Foreskin melanocyte (primary cell): ENCODE measurements at places on chromosomes 1 and 21.

GRCh38 chr21:26057477-26058170 lies 112.9 kb downstream of the APP start:
- no peak for DNase-seq

DNA sequence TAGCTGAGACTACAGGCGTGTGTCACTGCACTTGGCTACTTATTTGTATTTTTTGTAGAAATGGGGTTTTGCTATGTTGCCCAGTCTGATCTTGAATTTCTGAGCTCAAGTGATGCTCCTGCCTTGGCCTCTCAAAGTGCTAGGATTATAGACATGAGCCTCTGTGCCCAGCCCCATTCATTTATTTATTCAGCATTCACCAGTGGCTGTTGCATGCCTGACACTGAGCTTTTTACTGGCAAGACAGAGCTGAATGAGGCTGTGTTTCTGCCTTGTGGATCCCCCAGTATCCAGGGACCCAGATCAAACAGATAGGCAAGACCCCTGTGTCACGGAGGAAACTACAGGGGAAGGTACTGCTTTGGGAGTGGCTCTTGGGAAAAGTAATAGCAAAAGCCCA lies 109.4 kb downstream of the DISC1 start:
- DNase-seq, result no peak

- DNase-seq, result no peak
These were observed 21.8 kb downstream of the ENAH start for GRCh38 chr1:225631021-225631663.

GRCh38 chr1:99963041-99963795 lies 6.6 kb upstream of the SLC35A3 start:
- no peak for DNase-seq

GRCh38 chr1:155969377-155969791 lies 9.0 kb downstream of the ARHGEF2 start:
- no peak for DNase-seq

DNA sequence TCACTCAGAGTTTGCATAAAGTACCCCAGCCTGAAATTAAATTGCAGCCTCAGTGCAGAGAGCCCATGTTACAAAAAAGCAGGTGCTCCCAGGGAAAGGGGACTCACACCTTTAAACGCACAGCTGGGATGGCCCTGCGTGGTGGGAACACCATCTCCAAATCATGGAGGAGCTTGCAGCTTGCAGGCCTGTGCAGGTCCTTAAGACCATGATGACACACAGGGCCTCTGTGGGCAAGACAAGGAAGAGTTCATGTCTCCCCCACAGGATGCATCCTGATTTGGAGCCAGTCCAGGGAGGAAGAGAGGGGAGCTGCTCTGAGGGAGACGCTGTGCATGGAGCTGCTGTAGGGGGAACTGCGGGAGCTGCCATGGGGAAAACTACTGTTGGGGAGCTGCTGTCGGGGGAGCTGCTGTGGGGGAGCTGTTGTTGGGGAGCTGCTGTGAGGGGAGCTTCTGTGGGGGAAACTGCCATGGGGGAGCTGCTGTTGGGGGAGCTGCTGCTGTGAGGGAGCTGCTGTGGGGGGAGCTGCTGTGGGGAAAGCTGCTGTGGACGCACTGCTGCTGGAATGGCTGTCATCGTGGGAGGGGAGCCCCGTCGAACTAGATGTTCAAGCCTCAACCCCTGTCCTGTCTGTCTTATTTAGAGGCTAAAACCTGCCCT lies 113.9 kb downstream of the MATN1 start:
- DNase-seq, result no peak
